LHCN-M2 (cell line): ENCODE measurements at places on chromosomes 6 and 20. TPM values are rescaled to one million over a fixed set of nuclear protein-coding genes. Genes with fewer than 3 reads are reported as not detected.

- no peak for DNase-seq
Observed at GRCh38 chr6:22098601-22099031, 198.2 kb downstream of the PRL start.

Gene SLC26A8
- total RNA-seq, result not detected in 2 replicates

Gene LAMP5
- 0.98 and 1.0 TPM in 2 replicates for total RNA-seq

Gene FOXA2
- total RNA-seq, result not detected in 2 replicates

DNA sequence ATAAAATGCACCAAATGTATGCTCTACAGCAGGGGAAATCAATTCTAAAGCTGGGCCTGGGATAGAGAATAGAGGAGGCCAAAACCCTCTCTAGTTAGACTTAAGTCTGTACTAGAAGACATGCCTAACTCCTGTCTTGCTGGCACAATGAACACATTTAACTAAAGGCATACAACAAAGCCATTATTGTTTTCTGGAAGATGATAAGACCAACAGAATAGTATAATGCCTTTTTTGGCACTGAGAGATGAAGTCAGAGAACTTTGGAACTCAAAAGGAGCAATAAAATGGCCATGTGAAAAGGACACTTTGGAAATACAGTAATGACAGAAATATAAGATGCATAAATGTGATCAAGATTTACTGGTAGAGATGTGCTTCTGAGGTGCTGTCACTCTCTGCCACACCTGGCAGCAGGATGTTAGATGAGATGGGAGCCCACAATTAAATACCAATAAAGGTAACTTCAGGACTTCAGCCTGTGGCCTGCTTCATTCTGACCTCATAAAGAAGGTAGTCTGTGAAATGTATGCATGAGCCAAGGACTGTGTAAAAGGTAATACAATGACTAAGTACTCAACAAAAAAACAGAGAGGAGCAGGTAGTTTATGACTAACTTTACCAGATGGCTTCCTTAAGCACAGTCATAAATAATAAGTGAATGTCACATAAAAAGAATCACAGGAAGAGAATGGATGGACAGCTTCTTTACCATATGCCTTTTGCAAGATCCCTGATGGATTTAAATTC, 333.4 kb downstream of the BCKDHB start:
- no peak for DNase-seq

DNA sequence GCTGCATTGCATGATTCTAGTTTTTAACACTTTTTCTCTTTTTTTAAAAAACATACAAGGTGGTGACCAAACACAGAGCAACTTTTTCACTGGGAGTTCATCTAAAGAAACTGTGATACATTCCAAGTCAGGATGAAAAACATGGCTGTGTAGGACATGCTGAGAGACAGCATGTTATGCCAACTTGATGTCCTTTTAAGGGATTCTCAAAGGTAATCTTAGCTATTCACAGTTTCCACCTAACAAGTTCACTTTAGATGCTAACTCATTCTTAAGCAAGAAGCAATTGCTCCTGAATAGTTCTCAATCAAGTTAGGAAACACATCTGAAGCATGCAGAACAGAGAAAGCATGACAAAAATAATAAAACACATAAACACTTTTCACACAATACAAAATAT, 3.3 kb downstream of the ASCC3 start:
- no peak for DNase-seq

GRCh38 chr6:105317607-105318533, 85.0 kb downstream of the PREP start:
- no peak for DNase-seq
